Tibial nerve (tissue), 4 donors: ENCODE measurements at places on chromosomes 3 and 15. TPM values are rescaled to one million over a fixed set of nuclear protein-coding genes. Genes with fewer than 3 reads are reported as not detected.

- DNase-seq: no peak
Measured at GRCh38 chr3:32438596-32439344, 47.1 kb downstream of the CMTM7 start.

- DNase-seq: no peak
Measured at GRCh38 chr3:78277220-78277619, 1237.3 kb downstream of the ROBO2 start.

GRCh38 chr3:160210799-160211221, 14.4 kb upstream of the C3orf80 start:
- no peak for DNase-seq

DNA sequence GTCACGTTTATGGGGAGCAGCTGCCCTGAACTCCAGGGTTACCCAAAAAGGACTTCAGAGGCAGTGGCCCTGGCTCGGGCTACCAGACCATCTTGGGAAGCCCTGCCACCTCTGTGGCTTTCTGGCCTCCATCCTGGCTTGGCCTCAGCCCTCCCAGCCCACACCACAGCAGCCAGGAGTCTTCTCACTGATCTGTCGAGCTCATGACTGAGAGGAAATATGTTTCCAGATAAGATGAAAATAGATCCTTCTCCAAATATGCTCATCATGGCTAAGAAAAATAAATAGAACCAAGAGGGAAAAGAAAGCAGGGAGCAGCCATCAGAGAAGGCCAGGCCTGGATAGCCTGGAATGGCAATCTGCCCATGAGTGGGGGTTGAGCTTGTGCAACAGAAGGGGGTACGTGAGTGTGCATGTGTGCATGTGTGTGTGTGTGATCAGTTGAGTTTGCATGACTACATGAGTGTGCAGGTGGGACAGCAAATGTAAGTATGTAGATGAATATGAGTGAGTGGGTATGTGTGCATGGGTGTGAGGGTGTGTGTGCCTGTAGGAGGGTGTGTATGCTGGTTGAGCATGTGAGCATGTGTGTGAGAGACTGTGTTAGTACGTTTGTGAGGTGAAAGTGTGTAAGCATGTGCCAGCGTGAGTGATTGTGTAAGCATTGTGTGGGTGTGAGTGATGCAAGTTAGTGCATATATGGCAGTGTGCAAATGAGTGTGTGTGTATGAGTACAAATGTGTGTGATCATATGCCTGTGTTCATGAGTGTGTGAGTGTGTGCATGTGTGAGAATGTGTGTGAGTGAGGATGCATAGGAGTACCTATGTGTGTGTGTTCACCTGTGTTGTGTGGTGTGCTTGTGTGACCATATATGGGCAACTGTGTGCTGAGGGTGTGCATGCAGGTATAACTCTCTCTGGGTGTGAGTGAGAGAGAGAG, 9.9 kb upstream of the RFT1 start:
- no peak for DNase-seq

DNA sequence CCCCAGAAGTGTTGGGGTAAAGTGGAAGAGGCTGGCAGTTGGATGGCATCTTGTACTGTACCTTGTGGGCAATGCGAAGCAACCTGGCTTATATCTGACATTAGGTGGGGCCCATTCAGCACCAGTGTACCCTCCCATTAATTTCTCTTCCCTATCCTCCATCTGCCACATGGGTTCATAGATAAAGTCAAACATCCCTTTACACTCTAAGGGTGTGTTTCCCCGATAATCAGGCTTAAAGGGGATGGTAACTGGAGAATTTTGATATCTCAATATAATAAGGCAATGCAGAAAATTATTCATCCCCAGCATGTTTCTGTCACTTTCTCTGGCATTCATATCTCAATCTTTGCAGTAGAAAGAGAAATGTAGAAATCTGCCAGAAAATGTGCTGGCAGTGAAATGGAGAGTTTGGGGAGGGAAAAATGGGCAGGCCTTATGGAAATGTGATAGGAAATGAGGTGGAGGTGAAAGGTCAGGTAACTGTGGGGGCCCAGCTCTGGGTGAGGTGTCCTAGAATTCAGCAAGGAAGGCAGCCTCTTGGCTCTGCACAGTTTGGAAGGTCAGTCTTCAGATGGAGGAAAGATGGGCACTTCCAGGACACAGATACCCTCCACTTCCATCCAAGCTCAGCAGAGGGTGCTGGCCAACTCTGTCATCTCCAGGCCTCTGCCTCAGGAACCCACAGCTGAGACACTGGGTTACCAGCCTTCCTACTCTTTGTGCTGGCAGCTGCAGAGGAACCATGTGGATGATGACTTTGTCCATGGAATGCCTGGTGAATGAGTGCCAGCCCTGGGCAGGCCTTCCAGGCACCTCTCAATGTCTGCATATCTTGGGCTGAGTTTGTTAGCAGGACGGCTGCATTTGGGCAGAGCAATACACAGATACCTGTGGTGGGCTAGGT, 325.9 kb upstream of the CTDSPL start:
- DNase-seq: no peak

- DNase-seq: no peak
Measured at GRCh38 chr15:60697750-60698149, 218.8 kb upstream of the ICE2 start.

DNA sequence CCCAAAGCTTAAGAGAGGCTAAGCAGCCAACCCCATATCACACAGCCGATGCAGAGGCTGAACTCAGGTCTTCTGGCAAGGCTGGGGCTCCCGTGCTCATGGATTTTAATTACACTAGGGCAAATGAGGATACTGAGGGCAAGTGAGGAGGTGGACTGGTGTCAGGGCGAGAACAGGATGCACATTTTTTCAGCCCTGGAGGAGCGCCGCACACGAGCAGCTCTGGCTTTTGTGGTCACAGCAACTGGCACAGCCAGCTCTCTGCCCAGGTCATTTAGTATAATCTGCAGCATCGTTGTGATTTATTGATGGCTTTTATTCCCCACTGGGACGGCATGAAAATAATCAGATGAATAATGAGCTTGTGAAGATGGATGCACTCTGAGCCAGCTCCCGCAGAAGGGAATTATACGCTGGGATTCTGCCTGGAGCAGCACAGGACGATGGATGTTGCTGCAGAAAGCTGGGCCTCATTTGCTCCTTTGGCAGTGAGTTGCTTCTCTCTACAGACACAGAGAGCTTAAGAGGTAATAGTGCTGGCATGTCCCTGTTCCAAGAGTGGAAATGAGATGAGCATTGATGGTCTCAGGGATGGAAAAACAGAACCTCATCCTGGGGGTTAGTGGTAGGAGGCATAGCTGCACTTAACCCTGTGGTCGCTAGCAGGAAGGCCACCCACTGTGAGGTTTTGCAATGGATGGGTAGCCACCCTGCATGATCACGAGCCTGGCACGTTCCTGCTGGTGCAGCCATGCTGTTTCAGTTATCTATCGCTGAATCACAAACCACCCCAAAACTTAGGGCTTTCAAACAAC, 135.4 kb downstream of the UACA start:
- no peak for DNase-seq

DNA sequence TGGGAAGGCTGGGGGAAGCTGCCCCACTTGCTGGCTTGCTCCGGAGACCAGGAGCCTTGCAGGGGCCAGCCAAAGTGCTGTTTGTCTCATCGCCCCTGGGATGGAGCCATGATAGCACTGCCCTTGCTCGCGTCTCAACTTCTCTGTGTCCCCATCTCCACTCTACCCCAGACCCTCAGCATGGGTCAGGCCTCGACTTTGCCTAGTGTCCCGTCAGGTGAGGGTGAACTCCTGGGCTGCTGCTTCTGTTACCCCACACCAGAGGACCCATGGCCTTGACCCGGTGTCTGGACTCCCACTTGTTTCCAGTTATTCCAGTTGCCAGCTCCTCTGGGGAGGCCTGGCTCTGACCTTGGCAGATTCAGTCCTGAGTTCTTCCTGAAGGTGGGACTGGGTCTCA, 36.5 kb upstream of the DUSP7 start:
- no peak for DNase-seq

DNA sequence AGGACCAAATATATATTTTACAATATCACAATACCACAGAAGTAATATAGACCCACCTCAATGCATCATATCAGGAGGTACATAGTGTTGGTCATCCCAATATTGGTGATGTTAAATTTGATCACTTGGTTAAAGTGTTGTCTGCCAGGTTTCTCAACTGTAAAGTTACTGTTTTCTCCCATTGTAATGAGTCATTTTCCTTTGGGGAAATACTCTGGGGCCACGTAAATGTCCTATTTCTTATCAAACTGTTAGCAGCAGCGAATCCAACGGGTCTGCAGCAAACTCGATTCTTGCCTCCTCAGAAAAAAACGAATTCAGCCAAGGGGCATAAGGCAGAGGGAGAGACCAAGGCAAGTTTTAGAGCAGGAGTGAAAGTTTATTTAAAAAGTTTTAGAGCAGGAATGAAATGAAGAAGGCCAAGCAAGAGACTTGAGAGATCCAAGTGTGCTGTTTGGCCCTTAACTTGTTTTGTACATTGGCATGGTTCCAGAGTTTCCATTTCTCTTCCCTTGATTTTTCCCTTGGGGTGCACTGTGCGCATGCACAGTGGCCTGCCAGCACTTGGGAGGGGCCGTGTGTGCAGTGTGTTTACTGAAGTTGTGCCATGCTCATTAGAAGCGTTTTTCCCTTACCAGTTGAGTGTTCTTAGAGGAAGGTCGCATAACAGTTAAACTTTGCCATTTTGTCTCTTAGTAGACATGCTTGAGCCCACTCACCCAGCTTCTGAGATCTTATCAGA, 512.5 kb downstream of the AGBL1 start:
- DNase-seq: peak; percentile 66

DNA sequence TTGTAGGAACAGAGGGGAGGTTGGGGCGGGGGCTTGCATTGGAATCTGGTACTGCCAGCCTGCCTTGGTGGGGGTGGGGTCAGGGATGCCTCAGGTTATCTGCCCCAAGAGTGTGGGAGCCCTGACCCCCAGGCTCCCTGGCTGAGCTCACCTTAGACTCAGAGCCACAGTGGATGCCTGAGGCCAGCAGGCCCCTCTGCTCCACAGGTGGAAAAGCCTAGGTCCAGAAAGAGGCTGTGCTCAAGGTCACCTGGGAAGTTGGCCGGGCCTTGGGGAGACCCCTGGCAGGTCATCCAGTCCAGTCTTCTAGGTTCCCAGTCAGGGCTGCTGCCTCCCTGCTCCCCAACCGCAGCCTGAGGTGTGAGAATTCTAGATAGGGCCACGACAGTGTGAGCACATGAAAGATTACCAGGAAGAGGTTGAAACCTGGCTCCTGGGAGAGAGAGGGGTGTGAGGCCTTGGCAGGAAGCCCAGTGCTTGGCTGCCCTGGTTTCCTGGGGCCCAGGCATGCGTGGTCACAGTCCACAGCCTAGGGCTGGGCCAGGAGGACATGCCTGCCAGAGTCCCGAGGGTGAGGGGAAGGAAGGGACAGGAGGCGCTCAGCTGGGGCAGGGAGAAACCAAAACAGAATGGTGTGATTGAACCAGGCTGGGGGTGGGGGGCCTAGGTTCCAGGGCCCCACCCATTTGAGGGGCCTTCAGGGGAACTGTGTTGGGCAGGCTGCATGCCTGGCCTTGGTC, 4.9 kb downstream of the HDAC11 start:
- DNase-seq: no peak

- DNase-seq: no peak
Measured at GRCh38 chr15:90924375-90924774, 8.0 kb downstream of the HDDC3 start.

- no peak for DNase-seq
Measured at GRCh38 chr3:12034440-12034839, 30.3 kb downstream of the SYN2 start.

DNA sequence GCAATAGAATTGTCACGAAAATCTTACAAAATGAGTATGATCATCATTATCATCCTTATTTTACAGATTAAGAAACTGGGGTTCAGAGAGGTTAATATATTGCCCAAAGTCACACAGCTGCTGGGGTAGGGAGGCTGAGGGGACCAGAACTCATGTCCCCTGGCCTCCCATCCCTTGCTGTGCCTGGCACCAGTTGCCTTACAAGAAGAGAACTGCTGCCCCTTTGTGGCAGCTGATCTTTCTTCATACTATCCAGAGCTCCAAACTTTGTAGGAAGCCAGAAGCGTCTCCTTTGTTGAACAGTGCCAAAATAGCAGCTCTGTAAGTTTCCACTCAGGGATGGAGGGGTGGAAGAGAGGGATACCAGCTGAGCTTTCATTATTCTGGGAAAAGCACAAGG, 236.8 kb upstream of the TBC1D5 start:
- DNase-seq: no peak

GRCh38 chr15:66896611-66897010, 168.8 kb upstream of the SMAD3 start:
- DNase-seq: no peak

DNA sequence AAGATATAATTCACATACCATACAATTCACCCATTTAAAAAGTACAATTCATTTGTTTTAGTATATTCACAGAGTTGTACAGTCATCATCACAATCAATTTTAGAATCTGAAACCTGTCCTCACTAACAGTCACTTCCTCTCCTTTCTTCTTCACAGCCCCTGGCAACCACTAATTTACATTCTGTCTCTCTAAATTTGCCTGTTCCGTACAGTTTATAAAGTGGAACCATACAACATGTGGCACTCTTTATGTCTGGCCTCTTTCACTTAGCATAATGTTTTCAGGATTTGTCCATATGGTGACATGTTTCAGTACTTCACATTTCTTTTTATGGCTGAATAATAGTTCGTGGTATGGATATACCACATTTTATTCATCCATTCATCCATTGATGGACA, 22.7 kb downstream of the ERICH6 start:
- DNase-seq: no peak

DNA sequence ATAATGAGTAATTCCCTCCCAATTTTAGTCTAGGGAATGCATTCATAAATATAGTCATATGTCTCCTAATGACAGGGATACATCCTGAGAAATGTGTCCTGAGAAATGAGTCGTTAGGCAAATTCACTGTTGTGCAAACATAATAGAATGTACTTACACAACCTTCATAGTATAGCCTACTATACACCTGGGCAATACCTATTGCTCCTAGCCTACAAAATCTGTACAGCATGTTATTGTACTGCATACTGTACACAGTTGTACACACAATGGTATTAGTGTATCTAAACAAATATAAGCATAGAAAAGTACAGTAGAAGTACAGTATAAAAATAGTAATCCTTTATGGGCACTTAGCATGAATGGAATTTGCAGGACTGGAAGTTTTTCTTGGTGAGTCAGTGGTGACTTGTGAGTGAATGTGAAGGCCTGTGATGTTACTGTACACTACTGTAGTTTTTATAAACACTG, 6.6 kb downstream of the DTWD1 start:
- no peak for DNase-seq

GRCh38 chr3:45915518-45916231, 27.6 kb upstream of the CXCR6 start:
- no peak for DNase-seq

ESYT3 gene
- 7.9 TPM for total RNA-seq

WNT5A gene
- 5.9 TPM for total RNA-seq

FSIP1 gene
- total RNA-seq: 0.63 TPM

LNP1 gene
- 5.0 TPM for total RNA-seq

TRIM42 gene
- not detected for total RNA-seq

STX19 gene
- total RNA-seq: not detected

FMN1 gene
- total RNA-seq: 62.1 TPM

FES gene
- total RNA-seq: 62.0 TPM
